ENCODE measurements at places on chromosomes 3 and 15. TPM values are rescaled to one million over a fixed set of nuclear protein-coding genes. Genes with fewer than 3 reads are reported as not detected.

BDH1 gene
- 11.9 TPM for total RNA-seq

DNA sequence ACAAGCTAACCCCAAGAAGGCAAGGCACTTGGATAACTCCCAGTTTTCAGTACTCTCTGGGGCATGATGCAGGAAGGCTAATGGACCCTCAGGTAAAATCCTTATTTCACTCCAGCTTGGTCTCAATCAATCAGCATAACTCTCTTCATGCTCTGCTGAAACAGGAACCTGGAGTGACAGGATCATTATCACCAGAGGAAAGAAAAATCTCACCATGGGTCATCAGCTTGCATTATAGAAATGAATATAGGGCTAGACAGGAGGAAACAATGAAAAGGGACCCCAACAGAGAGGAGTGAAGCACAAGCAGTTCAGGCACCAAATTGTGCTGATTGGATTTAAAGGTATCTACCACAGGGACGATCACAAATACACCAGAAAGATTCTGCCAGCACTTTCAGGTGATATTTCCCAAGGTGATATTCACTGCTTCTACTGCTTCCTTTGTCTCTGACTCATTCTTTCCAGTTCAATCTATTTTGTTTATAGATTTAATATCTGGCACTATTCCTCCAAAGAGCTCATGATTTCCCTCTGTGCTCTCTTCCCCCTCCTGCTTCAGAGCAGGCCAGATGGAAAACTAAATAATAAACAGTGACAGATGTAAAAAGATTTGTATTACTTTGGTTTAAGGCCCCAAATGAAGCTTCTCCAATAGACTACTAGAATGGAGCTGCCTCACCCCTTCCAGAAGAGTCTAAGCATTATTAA, 22.9 kb upstream of the THUMPD3 start:
- no peak for DNase-seq

DNA sequence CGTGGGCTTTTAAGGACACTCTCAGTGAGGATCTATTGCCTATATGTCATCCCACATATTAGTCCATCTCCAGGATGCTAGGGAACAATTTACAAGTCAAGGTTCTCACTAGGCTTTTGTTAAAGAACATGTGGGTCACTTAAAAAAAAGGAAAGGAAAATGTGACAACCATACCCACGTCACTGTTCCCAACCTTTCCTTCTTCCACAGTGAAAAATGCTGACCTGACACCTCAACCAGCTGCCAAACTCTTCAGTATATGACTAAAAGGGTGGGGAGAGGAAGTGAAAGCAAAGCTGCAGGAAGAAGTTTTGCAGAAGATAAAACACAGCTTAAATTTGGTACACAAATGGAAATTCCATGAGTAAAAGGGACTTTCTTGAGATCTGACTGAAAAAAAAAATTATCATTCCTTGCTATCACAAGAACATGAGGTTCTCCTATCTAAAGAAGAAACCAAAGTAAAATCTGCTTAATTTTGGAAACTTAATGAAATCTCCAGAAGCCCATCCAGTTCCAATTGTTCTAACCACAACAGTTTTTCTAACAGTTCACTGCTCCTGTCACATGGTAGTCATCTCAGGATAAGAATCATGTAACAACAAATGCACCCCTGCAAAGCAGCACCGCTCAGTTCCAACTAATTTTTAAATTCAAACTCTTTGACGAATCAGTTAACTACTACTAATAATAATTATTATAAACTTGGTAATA, 117.0 kb upstream of the TSPAN3 start:
- no peak for DNase-seq

WDR76 gene
- 9.9 TPM for total RNA-seq

DNA sequence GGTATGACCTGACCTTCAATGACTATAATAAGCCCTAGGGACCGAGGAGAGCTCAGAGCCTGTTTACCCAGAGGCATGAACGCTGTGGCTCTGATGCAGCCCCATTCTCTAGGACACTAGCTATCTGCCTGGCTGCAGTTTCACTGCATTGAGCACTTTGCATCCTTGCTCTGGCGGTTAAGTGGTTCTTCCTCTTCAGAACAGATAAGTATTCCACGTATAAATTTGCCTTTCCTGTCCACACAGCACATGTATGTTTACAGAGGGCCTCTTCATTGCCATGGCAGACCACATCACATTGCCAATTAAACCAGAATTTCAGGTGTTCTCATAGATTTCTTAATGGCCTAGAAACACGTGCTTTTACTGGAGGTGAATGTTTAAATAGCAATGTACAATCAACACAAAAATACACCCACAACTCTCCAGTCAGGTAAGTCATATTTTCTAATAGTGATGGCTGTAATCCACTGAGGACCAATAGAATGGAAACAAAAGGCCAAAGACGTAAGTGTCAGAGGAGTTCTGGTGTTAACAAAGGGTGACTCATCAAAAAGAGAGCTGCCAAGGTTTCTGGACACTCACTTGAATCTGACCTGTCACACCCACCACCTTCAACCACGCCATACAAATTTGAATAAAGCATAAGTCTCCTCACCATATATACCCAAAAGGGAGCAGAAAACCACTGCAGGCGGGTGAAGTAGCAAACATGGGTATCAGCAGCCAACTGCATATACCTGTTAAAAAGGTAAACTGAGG, 553.4 kb downstream of the OCA2 start:
- DNase-seq: no peak

GRCh38 chr15:29037997-29038705, 152.4 kb downstream of the APBA2 start:
- no peak for DNase-seq

DNA sequence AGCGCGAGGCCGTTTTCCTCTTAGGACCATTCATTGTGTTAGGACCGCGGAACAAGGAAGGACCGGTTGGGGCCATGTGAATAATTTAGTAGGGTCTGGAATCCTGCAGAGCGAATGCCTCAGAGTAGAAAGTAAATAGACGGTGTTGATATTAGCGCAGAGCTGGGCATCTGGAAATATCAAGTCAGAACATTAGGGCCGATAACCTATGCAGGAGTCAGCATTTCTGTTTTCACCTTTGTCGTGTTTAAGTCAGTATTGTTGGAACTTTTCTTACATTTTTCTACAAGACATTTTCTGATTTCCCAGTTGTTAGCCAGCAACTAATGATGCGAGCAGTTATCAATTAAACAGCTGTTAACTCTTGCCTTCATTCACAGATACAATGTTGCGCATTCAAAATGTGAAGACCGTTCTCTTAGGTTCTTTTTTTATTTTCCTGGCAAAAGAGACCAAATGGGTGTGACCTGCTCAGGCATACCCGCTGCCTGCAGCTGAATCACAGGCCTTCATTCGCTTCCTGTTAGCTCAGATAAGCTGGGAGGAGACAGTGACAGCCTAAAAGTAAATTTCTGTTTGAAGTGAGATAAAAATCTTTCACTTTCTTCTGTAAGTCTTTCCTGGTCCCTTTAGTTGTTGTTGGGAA, 966 bp upstream of the PKM start:
- no peak for DNase-seq

DISP2 gene
- 1.1 TPM for total RNA-seq

SKOR1 gene
- 0.24 TPM for total RNA-seq

COL6A5 gene
- total RNA-seq: not detected

DNA sequence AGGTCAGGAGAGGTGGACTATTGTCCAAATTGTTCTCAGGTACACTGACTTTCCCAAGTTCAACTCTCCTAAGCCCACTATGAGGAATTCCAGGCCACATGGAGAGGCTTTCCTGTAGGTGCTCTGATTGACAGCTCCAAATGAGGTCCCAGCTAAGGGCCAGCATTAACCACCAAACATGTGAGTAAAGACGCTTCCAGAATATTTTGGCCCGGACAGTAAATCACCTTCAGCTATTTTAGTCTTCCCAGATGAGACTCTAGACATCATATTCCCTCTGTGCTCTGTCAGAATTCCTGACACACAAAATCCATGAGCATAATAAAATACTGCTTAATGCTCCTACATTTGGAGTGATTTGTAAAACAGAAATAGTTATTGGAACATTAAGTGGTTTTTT, 135.5 kb downstream of the TGFBR2 start:
- DNase-seq: no peak

DNA sequence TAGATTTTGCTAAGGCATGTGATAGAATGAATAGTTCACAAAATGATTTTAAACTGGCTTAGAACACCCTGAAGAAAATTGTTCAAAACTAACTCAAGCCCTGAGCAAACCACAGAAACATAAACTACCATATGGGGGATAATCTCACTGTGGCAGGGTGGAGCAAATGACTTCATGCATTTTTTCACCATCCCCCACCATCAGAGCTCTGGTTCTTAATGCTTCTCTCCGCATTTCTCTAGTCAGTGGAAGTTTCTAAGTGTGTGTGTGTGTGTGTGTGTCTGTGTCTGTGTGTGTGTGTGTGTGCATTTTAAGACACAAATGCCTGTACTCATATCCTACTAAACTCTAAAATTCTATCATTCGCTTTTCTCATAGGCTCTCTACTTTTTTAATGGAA, 107.1 kb upstream of the PHLDB2 start:
- DNase-seq: no peak

GRCh38 chr15:43093026-43093425, 12.8 kb downstream of the UBR1 start:
- no peak for DNase-seq

LHFPL4 gene
- total RNA-seq: not detected

RBMS3 gene
- 61.5 TPM for total RNA-seq

CRTAP gene
- 271 TPM for total RNA-seq

- DNase-seq: no peak
Observed at GRCh38 chr3:159839561-159840379, 148.9 kb upstream of the IL12A start.

DNA sequence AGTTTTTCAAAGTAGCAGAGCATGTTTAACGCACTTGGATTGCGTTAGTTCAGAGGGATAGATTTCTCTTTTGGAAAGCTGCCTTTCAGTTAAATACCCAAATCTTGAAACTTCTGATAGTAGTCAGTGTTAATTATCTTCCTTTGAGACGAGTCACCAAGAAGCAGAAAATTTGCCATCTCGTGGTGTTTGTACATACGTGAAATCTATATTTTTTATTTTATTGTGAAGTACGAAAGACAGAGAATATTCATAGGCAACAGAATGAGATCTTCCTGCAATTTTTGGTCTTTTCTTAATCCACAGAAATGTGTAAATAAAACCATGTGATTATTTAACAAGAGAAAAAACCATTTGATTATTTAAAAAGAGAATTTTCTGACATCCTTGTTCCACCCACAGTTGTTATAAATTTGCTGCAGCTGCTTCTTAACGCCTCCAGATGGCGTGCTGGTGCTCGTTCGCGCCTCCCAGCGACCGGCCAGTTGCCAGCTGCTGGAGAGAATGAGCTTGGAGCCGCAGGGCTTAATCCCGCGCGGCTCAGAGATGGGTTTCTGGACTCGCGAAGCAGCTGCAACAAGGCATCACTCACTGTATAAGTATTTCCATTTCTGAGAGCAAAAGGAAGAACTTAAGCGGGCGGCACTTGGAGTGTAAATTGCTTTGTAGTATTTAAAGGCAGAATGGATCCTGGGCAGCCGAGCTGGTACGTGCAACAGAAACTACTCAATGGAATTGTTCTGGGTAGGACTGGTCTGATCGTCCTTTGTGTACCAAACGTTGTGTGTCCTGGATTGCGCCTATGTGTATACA, 10.5 kb upstream of the SLITRK3 start:
- no peak for DNase-seq

GRCh38 chr3:143648708-143649107, 199.6 kb downstream of the SLC9A9 start:
- no peak for DNase-seq

DNA sequence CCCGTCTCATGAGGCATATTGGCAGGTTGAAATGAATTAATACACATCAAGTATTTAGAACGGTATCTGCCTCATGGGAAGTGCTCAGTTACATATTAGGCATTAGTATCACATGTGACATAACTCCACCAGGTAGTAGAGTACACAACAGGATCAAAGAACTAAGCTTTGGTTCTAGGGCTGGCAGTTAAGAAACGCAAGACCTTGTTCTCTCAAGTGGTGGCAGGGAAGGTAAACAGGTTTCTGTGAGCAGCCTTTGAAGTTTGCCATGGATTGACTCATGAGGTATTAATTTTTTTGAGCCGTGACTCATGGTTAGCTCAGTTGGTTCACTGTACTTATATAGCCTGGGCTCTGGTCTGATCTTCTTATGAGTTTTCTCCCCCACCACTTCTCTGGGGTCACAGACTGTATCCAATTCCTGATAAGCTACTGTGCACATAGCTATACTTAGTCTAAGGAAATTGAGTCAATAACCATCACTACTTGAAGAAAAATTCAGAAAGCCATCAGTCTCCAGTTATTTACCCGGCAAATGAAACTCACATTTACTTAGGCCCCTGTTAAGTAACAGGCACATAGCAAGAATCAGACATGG, 155.6 kb upstream of the STT3B start:
- no peak for DNase-seq

- no peak for DNase-seq
Observed at GRCh38 chr3:12544652-12545472, 437 bp downstream of the MKRN2OS start.

DNA sequence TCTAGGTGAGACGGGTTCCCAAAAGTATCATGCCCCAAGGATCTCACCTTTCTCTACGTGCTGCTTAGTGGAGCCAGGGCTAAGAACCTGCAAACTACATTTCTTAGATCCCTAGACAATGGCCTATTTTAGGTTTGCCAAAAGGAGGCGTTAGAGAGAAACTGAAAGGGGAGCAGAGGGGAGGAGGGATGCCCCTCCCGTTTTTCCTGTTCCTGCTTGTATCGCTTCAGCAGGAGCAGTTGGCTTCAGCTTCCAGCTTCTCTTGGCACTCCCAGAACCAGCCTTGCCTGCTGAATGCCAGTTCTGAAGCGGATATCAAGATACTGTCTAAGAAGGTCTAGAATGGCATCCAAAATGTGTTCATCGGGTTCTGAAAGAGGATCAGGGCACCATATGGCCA, 58.4 kb upstream of the ABHD17C start:
- no peak for DNase-seq

All from omental fat pad (tissue), 4 donors.